IMR-90 (cell line): ENCODE measurements at places on chromosomes 3 and 15. TPM values are rescaled to one million over a fixed set of nuclear protein-coding genes. Genes with fewer than 3 reads are reported as not detected.

Gene METTL6
- total RNA-seq = 21.5 and 32.5 TPM in 2 replicates

- H3K36me3 ChIP-seq = peaks cover 59% of the 10 kb centered on the region
- DNase-seq = no peak
- no peaks in the 10 kb centered on the region for H3K27me3 ChIP-seq
- H3K4me1 ChIP-seq = no peaks in the 10 kb centered on the region
- H3K4me3 ChIP-seq = no peak overlapping the region
Measured at GRCh38 chr3:12910356-12911099, 69.2 kb upstream of the RPL32 start.

DNA sequence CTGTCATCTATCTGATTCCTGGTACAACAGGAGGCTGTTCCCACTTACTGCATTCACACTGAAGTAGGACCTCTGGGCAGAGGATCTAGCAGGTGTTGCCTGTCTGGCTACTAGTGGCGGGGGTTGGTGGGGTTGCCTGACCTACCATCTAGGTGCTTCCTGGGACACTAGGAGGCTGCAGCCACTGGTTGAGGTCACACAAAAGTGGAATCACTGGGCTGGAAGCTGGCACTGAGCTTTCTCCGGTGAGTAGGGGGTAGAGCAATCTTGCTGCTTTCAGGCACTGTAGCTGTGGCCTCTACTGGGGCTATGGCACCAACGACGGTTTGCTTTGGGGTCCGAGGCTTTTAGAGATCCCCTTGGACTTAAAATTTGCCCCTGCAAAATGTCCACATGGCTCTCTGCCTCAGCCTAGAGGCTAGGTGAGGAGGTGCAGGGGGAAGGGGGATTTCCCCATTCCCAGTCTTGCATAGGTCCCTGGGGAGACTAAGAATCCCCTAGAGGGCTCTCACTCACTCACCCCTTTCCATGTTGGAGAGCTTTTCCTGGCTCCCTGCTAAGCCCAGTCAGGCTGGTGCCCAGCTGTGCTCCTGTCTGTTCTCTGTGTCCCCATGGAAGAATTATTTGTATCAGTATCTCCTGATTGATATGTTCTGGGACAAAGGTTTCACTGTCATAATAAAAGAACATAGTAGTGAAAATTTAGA, 397.7 kb upstream of the EPHA6 start:
- H3K36me3 ChIP-seq = no peaks in the 10 kb centered on the region
- H3K4me1 ChIP-seq = no peaks in the 10 kb centered on the region
- no peaks in the 10 kb centered on the region for H3K27me3 ChIP-seq
- H3K27ac ChIP-seq = no peak overlapping the region

GRCh38 chr3:81339040-81339845, 422.2 kb downstream of the GBE1 start:
- no peaks in the 10 kb centered on the region for H3K27me3 ChIP-seq
- H3K4me3 ChIP-seq = no peak overlapping the region
- H3K36me3 ChIP-seq = no peaks in the 10 kb centered on the region
- H3K27ac ChIP-seq = no peak overlapping the region
- peak; percentile 6 for DNase-seq

GRCh38 chr15:39628546-39629257, 47.8 kb downstream of the THBS1 start:
- H3K4me1 ChIP-seq = peaks cover 26% of the 10 kb centered on the region
- no peak overlapping the region for H3K4me3 ChIP-seq
- H3K36me3 ChIP-seq = no peaks in the 10 kb centered on the region
- H3K27ac ChIP-seq = no peak overlapping the region
- no peaks in the 10 kb centered on the region for H3K27me3 ChIP-seq

GRCh38 chr15:79592126-79592525, 160.0 kb downstream of the MINAR1 start:
- H3K27ac ChIP-seq = no peak overlapping the region
- no peak for DNase-seq

Gene MAP1A
- total RNA-seq = 47.2 and 48.2 TPM in 2 replicates

Gene RTP3
- 0.18 TPM in 1 of 2 replicates, not detected in the other for total RNA-seq

Gene PRKCD
- 3.3 and 4.3 TPM in 2 replicates for total RNA-seq

DNA sequence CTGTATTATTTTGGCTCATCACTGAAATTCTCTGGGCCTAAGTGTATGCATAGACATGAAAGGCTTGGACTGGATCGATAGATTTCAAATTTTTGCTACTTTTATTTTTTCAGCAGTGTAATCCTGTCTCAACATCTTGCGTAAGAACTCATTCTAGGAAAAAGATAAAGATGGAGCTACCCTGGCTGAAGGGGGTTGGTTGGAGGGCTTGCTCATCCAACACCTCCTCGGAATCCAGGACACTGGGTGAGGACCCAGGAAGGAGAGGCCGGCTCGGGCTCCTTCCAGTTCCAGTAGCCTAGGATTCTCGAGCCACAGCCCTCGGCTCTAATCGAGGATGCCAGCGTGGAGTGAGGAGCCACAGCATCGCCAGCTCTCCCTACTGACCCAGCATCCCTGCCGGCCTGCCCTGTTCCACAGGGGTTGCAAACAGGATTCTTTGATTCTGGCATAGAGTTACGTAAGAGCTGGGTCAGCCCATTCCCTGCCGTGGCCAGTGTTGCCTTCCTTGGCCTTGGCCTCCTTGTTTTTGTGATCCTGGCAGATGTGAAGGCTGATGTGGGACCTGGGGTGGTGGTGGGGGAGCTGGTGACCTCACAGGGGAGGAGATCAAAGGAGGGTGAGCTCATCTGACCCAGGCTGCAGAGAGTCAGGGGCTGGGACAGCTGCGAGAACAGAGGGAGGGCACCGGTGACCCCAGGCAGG, 149.5 kb downstream of the ALDH1A2 start:
- no peak overlapping the region for H3K27ac ChIP-seq
- no peaks in the 10 kb centered on the region for H3K4me1 ChIP-seq
- H3K27me3 ChIP-seq = peaks cover 1% of the 10 kb centered on the region
- H3K36me3 ChIP-seq = no peaks in the 10 kb centered on the region

DNA sequence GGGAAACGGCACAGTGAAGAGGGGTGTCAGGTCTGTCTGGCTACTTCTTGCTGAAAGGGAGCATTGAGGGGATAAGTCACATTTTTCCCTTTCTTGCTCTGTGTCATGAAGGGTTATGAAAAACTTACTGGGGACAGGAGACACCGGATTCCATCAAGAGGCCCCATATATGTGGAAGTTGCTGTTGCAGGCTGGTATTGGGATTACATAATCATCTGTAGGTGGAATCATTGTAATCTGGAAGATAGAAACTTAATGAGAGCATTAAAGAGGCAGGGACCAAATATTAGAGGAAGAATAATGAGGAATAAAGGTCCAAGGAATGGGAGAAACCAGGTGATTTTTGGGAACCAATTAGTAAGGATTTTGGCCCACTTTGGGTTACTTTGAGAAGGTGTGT, 4.2 kb upstream of the TCAIM start:
- H3K27me3 ChIP-seq = peaks cover 5% of the 10 kb centered on the region
- H3K4me1 ChIP-seq = no peaks in the 10 kb centered on the region
- no peak for DNase-seq

Gene ESYT3
- total RNA-seq = under 0.01 TPM in 2 replicates

DNA sequence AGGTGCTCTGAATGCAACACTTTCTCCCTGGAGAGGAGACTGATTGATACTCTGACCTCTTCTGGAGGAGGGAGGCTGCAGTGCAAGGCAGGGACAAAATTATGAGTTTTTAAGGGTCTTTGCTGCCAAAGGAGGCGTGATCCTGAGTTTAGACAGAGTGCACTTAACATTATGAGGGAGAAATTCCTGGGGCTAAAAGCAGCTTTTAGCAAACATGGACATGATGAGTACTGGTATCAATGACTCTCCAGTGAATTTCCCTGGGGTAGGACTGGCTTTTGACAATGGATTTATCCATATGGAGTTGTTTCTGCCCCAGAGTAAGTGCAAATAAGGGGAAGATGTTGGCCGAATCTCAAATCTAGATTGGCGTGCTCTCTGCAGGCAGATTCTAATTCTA, 133.1 kb downstream of the THSD4 start:
- H3K4me3 ChIP-seq = no peak overlapping the region
- peaks cover 10% of the 10 kb centered on the region for H3K4me1 ChIP-seq
- no peak for DNase-seq
- no peak overlapping the region for H3K27ac ChIP-seq

DNA sequence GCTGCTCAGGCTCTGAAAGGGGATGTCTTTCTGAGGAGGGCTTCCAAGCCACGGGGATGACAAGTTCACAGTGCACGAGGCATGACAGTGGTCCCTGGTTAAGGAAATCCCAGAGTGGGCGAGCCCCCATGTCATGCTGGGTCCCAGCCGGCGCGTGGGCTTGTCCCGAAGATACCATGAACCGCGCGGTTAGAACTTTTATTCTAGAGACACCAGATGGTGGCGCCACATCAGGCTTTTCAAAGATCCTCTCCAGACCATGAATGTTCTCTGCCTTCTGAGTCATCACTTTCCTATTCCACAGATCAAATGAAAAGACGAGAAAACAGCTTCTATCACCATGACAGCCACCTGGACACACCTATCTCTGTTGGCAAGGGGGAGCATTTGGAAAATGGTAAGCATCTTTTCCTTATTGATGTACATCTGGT, 227.8 kb upstream of the LYSMD4 start:
- H3K27me3 ChIP-seq = no peaks in the 10 kb centered on the region
- no peaks in the 10 kb centered on the region for H3K4me1 ChIP-seq
- H3K36me3 ChIP-seq = no peaks in the 10 kb centered on the region

Gene UBA3
- total RNA-seq = 64.3 and 77.2 TPM in 2 replicates

- H3K4me1 ChIP-seq = peaks cover 5% of the 10 kb centered on the region; the same call in 1 of the 2 replicates
- H3K36me3 ChIP-seq = no peaks in the 10 kb centered on the region
- H3K27me3 ChIP-seq = peaks cover 86% of the 10 kb centered on the region
- no peak for DNase-seq
- H3K27ac ChIP-seq = no peak within 1 kb of the TSS
- peak within 1 kb of the TSS; percentile 17 for H3K4me3 ChIP-seq
Measured at GRCh38 chr3:45795882-45796765, at the start of gene SLC6A20. Gene SLC6A20 (minus strand): TSS chr3:45796536. CDS start chr3:45796419, 117 bp downstream.

Gene PIERCE2
- 0.28 and 0.36 TPM in 2 replicates for total RNA-seq

DNA sequence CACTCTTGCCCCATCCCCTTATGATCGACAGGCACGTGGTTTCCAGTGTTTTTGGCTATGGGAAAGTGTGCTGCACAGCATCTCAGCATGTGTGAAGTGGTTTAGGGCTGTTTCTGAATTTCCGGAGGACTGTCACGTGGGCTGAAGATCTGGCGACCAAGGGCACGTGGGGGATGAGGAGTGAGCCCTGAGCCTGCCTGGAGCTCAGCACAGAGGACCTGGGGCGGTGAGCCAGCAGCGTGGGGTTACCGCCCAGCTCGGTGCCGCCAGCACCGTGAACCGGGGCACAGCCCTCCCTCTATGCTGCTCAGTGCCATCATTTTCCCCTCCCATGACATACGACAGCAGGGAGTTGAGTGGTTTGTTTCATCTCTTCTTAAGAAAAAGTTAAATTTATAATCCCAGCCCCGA, 150.2 kb downstream of the DNAJB8 start:
- H3K4me3 ChIP-seq = no peak overlapping the region
- no peak for DNase-seq
- H3K4me1 ChIP-seq = no peaks in the 10 kb centered on the region
- no peak overlapping the region for H3K27ac ChIP-seq
- no peaks in the 10 kb centered on the region for H3K36me3 ChIP-seq

Gene PSTPIP1
- 0.36 and 0.56 TPM in 2 replicates for total RNA-seq

- H3K4me1 ChIP-seq = peaks cover 11% of the 10 kb centered on the region; the same call in 1 of the 2 replicates
- no peak overlapping the region for H3K27ac ChIP-seq
- DNase-seq = peak; percentile 24
- H3K4me3 ChIP-seq = no peak overlapping the region
- H3K36me3 ChIP-seq = no peaks in the 10 kb centered on the region
Measured at GRCh38 chr15:82847703-82848102, 38.3 kb downstream of the WHAMM start.

Gene IFRD2
- 48.6 and 52.7 TPM in 2 replicates for total RNA-seq

- no peaks in the 10 kb centered on the region for H3K36me3 ChIP-seq
- no peaks in the 10 kb centered on the region for H3K27me3 ChIP-seq
- DNase-seq = no peak
- H3K27ac ChIP-seq = no peak overlapping the region
- no peaks in the 10 kb centered on the region for H3K4me1 ChIP-seq
Measured at GRCh38 chr3:28699283-28699682, 350.7 kb upstream of the AZI2 start.

DNA sequence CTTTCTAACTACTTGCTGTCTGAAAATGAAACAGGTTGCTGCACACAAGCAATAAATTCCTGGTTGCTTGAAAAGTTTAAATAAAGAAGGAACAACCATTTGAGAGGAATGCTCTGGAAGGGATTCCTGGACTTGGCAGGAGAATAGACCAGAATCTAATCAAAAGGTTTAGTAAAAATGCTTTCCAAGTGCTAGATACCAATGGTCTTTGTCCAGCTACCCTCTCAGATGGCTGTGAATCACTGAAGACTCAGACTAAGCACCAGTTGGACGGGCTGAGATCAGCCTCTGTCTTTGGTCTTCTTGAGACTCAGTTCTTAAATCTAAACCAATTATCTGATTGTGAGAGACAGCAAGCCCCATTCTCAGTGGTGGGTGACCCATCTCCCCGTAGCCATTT, 27.7 kb upstream of the LPP start:
- no peaks in the 10 kb centered on the region for H3K27me3 ChIP-seq
- H3K36me3 ChIP-seq = no peaks in the 10 kb centered on the region
- DNase-seq = peak; percentile 80
- peaks cover 2% of the 10 kb centered on the region for H3K4me1 ChIP-seq
- H3K27ac ChIP-seq = no peak overlapping the region

Gene ASB14
- total RNA-seq = not detected in 2 replicates

Gene CFAP20DC
- total RNA-seq = 1.6 and 2.8 TPM in 2 replicates

GRCh38 chr15:77889009-77889806, 188.3 kb downstream of the TBC1D2B start:
- DNase-seq = no peak
- no peak overlapping the region for H3K27ac ChIP-seq
- no peak overlapping the region for H3K4me3 ChIP-seq
- H3K4me1 ChIP-seq = peaks cover 9% of the 10 kb centered on the region
- H3K27me3 ChIP-seq = no peaks in the 10 kb centered on the region
- no peaks in the 10 kb centered on the region for H3K36me3 ChIP-seq

Gene ABI3BP
- 3.0 and 4.2 TPM in 2 replicates for total RNA-seq

GRCh38 chr3:36957063-36957462, 12.2 kb upstream of the TRANK1 start:
- no peaks in the 10 kb centered on the region for H3K27me3 ChIP-seq
- no peak for DNase-seq
- peaks cover 6% of the 10 kb centered on the region; the same call in 1 of the 2 replicates for H3K4me1 ChIP-seq
- H3K36me3 ChIP-seq = no peaks in the 10 kb centered on the region

Gene RBMS3
- total RNA-seq = 110 and 127 TPM in 2 replicates

DNA sequence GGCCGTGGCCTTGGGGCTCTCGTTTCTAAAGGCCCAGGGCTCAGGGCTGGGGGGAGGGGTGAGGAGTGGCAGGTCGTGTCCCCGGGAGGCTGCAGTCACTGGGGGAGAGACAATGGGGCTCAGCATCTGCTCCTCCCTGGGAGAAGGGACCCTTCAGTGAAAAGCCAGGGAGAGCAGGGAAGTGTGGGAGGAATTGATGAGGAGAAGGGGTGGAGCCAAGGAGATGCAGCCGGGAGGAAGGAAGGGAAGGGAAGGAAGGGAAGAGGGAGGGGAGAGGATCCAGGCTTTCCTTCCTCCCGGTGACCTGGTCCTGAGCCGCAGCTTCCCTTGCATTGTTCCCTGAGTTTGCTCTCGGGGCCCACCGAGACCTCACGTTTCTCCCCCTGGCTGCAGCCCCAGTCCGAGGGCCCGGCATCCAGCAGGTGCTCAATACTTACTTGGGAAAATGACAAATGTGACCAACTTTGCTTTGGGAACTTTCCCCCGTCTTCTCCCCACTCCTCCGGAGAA, 1.4 kb upstream of the ZNF710 start:
- peaks cover 24% of the 10 kb centered on the region for H3K4me1 ChIP-seq
- DNase-seq = peak; percentile 9
- no peaks in the 10 kb centered on the region for H3K36me3 ChIP-seq
- H3K27me3 ChIP-seq = no peaks in the 10 kb centered on the region
- H3K27ac ChIP-seq = no peak overlapping the region

Gene CLDN16
- under 0.01 TPM in 2 replicates for total RNA-seq
